ENCODE measurements at places on chromosomes 16 and 17.

- no peak for DNase-seq
These were observed 69.2 kb upstream of the DHX40 start for GRCh38 chr17:59496178-59496577.

- no peak for DNase-seq
These were observed 467.0 kb upstream of the C16orf82 start for GRCh38 chr16:26599785-26600104.

DNA sequence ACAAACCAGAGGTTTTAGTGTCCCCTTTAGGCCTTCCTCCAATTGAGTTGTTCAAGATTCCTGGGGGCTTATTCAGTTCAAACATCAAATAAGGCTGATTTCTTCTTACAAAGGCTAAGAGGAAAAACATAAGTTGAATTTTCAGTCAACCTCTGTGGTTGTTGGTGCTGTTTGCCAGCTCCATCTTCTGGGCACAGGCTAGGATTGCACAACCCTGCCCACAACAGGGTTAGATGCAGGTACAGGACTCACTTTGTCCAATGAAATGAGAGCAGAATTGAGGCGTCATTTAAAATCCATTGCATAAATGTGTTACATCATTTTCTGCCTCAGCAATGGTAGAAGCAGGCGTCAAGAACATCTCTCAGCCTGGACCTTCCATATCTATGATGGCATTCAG, 173.3 kb downstream of the PMP22 start:
- no peak for DNase-seq

DNA sequence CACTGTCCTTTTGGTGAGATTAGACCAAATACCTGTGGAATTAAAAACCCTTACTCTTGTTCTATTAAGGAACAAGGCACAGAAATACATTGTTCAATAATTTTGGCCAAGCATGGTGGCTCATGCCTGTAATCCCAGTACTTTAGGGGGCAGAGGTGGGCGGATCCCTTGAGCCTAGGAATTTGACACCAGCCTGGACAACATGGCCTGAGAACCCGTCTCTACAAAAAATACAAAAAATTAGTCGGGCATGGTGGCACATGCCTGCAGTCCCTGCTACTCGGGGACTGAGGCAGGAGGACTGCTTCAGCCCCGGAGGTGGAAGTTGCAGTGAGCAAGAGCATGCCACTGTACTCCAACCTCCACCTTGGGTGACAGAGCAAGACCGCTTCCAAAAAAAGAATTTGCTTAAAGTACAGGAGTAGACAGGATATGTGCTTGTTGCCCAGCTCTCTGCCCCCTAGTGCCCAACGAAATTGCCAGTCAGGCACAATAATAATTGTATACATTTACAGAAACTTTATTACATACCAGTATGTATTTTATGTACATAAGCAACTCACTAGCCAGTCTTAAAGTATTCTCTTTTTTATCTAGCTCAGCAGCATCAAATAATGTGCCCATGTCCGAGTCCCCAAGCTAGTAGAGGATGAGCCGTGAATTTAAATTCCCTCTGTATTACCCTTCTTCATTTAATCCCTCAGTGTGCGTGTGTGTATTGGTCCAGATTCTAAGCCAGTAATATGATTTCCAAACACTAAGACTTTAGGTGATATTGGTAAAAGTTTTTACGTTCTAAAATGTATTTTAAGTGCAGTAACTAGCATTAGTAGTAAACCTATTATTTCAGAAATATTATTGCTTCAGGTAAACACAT, 1.4 kb downstream of the THUMPD1 start:
- DNase-seq: no peak

DNA sequence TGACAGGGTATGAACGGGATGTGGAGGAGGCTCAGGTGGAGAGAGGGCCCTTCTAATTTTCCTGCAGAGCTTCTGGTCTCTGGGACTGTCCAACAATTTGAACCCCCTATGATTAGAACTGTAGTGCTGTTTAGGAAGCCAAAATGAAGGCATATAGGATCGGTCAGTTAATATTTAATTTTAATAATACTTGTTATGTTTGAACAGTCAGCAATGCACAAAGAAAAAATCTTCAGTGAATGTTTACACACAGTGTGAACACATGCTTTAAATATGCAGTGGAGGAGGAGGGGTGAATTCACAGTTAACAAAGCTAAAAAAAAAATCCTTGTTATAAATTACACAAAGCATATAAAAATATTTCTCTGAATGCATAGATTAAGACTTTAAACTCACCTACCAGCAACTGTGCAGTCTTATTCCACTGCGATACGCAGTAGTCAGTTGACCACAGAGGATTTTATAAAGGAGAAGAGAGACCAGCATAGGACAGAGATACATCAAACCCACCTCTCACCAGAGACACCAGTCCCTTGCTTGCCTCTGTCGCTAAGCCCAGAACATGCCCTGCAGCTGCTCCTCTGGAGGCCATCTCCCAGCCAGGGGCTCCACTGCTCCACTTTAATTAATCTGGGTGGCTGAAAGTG, 14.6 kb downstream of the ANKRD40 start:
- no peak for DNase-seq

DNA sequence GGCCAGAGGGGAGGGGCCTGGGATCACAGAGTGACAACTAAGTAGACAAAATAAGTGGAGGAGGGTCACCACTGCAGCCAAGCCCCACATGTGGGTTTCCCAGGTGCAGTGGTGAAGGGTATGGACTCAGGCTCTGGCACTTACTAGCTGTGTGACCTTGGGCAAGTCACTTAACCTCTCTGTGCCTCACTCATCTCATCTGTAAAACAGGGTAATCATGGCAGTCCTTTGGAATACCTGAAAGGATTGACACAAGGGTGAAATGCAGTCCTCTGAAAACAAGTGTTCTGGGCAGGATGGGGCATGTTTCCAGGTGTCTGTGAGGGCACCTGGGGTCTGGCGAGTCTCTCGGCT, 55.8 kb downstream of the NKD1 start:
- no peak for DNase-seq

DNA sequence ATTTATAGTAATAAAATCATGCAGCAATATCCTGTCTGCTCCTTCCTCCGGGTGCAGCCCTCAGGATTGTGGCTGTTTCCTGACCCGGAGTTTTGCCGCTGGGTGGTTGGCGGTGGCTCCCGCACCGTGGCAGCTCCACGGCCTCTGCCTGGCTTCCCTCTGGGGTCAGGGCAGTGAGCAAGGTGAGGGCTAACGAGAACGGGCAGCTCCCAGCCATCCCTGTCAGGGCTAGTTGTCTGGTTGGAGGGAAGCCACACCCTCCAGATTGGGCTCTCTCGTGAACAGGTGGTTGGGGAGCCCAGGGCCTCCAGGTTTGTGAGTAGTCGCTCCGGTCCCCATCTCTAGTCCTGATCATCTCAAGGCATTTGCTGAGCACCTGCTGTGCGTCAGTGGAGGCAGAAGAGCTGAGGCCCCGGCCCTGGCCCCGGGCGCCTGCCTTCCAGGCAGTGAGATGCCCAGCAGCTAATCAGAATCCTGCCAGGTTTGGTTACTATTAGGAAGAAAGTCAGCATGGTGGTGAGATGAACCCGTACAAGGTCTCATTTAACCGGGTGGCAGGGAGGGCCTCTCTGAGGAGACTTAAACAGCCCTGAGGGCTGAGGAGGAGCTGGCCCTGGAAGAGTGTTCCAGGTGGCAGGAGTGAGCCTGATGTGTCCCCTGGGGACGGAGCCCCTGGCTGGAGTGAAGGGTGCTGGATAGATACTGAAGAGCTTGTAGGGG, 2.3 kb upstream of the NUDT16L1 start:
- no peak for DNase-seq

Measured in brain (organoid and tissue), 16 donors.